MCF 10A (cell line): ENCODE measurements at places on chromosomes 6 and 20.

DNA sequence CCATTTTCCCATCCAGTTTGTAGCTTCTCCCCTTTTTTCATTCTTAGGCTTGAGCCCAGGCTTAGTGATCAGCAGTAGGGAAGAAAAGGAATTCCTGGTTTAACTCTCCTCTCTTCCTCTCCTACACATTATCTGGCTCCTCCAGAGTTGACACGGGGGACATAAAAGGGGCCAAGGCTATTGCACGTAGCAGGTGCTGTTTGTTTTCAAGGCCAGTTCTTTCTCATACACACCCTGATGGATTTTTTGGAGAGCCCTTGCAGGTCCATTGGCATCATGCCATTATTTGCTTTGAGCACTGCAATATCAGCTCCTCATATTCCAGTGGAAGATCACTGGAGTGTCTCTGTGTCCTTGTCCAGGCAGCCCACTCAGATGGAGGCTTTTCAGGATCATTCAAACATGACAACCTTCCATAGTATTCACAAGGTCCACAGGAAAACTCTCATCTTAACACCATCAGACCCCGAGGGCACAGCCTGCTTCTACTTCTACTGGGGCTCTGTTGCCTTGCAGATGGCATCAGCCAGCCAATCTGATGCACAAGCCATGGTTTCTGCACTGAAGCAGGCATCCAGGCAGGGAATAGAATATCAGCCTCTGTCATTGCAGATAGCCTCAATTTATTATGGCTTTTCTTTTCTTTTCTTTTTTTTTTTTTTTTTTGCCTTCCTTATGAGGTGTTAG lies 18.8 kb downstream of the PLCB4 start:
- DNase-seq: no peak

DNA sequence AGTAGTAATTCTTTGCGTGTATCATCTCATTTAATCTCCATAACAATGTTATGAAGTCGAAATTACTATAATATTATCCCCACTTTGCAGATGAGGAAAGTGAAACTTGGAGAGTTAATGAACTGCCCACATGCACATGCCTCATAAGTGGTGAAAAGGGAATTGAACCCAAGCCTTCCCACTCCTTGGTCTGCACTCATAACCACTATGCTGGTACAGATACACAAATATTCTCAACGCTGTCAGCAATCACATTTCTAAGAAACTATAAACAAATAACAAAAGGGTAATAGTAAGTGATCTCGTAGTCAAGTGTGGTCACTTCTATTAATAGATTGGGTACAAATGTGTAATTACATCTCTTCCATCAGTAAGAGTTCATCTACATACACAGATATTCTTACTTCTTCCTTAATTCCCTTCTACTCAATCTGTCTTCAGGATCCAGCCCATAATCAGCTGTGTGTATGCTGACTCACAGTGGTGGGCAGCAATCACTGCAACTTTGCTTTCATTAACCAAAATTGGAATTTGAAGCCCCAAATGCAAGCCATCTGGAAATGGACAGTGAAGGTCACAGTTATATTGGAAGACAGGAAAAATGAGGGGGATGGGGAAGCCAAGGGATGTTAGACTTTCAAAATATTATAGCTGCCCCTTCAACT lies 6.6 kb downstream of the PRSS35 start:
- DNase-seq: peak; percentile 11

DNA sequence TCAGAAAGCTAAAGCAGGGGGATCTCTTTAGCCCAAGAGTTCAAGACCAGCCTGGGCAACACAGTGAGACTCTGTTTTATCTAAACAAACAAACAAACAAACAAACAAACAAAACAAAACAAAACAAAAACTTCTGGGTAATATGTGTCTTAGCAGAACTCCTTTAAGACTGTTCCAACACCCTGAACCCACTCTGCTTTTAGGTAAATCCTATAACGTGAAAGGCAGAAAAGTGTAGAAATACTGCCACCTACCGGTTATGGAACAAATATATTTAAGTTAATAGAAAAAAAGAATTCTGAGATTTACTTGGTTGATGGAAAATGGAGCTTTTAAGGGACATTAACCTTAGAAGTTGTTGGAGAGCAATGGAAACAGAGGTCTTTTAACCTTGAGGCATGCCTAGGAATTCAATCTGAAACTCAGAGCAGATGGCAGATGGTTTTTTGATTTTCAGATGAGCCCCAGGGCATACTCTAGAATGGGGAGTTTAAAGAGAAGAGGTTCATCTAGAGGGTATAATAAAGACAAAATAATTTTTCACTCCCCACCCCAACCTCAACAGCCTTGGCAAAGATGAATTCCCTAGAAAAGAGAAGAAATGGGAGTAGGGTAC lies 38.5 kb downstream of the SOD2 start:
- DNase-seq: peak; percentile 71

GRCh38 chr20:22423190-22423832 lies 161.1 kb downstream of the FOXA2 start:
- no peak for DNase-seq

DNA sequence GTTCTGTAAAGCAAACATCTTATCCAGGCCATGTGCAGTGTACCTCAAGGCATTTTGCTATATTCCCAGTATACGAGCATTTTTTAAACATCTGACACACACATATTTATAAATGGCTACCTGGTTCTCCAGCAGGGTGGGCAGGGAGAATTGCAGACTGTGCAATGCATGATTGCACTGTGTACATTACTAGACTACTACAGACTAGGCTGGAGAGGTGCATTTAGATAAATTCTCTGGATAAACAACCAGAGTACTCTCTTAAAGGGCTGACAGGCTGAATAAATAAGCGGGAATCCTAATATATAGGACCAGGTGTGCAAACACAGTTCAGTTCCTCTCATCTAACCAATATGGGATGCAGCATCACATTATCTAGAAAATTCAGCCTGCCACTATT lies 428.3 kb upstream of the ARID1B start:
- DNase-seq: no peak

DNA sequence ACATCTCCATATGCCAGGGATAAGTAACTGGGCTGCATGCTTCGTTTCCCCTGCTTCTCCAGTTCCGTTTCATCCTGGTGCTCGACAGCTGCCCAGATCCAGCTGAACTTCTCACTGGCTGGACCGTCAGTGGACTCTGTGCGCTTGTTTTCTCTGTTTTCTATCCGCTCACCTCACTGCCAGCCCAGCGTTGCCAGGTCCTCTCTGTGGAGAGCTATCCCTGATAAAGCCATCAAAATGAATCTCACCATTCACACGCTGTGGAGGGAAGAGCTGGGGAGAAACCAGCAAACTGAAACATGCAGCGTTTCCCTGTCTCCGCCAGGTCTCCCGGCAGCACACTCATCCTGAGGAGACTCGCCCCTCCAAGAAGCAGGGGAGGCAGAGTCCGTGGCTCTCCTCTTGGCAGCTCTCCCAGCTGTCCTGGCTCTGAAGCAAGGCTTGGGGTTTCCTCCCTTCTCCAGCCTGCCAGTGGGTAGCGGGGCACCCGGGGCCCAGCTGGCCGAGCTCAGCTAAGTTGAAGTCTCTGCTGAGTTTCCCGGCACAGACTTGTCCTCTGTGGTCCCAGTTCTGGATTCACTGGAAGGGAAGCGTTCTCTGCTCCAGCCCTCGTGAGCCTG lies 160.9 kb downstream of the DTNBP1 start:
- DNase-seq: peak; percentile 62

DNA sequence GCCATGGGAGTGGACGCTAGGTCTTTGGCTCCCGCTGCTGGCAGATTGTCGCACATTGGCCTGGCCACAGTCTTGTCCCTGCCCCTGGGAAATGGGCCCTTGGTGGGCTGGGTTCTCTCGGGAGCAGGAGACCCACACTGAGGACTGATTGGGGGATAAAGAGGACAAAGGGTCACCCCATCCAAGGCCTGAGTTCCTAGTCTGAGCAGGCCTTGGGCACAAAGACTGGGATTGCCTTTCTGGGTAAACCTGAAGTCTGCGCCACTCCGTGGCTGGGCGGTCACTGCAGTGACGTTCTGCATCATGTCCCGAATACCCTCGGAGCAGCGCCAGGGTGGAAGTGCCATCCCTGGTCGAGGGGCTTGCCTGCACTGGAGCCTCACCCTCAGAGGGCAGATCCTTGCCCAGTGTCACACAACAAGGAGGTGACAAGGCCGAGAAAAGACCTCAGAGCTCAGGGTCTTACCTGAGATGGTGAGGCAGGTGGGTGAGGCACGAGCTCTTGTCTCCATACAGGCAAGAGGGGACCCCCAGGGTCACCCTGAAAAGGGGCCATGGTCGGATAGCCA lies 36.1 kb upstream of the ZBP1 start:
- no peak for DNase-seq

- peak; percentile 94 for DNase-seq
These were observed at the start of gene FOXC1 for GRCh38 chr6:1609648-1610496. Gene FOXC1 (plus strand): TSS chr6:1609915. CDS start chr6:1610446, 531 bp downstream.

- no peak for DNase-seq
These were observed 67.7 kb upstream of the GCM1 start for GRCh38 chr6:53216301-53216700.

GRCh38 chr6:34200340-34200971 lies 36.2 kb upstream of the HMGA1 start:
- DNase-seq: no peak

GRCh38 chr6:71106276-71106675 lies 149.4 kb upstream of the B3GAT2 start:
- no peak for DNase-seq

DNA sequence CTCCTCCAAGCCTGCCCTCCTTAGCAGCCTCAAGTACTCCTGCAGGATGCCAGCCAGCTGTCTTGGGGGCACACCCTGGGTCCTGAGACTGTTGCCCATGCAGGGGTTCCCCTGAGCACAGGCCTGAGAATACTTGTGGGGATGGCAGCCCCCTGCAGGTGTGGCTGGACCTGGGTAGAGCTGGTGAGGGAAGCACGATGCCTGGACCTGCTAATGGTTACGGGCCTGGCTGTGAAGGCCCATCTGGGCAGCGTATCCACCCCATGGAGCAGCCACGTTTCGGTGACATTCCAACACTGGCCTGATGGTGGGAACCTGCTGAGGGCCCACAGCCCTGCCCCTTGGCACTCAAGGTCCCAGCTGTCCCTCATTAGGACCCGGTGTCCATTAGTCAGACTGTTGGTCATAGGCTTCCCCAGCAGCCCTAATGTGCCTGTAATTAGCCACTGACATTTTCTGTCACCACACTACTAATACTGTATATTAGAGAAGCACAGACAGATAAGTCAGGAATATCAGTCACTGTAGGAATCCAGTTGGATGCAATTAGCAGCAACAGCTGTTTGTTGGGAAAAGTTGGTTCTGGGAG lies 20.3 kb downstream of the CCDC167 start:
- DNase-seq: no peak

- no peak for DNase-seq
These were observed 4.6 kb downstream of the EMILIN3 start for GRCh38 chr20:41361757-41362747.

DNA sequence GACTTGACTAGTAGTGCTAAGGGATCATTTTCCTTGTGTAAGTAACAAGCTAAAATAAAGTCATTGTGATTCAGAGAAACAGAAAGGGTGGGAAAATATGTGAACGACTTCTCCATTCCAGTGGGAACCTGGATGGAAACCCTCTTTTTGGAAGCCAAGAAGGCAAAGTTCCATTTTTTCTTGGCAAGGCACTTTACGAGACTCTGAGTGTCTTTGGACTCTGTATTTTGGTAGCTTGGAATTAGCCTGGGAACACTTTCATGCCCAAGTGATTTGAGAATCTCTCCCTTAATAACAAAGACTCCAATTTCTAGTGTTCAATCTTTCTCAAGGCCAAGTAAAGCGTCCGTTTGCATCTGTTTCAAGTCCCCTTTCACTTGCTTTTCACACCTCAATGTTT lies 100.5 kb upstream of the SASH1 start:
- DNase-seq: no peak

GRCh38 chr20:51961964-51962761 lies 159.8 kb upstream of the SALL4 start:
- DNase-seq: no peak

GRCh38 chr6:32187009-32187709 lies 2.8 kb downstream of the PBX2 start:
- no peak for DNase-seq

GRCh38 chr6:25107218-25107617 lies 171.5 kb upstream of the RIPOR2 start:
- DNase-seq: no peak

DNA sequence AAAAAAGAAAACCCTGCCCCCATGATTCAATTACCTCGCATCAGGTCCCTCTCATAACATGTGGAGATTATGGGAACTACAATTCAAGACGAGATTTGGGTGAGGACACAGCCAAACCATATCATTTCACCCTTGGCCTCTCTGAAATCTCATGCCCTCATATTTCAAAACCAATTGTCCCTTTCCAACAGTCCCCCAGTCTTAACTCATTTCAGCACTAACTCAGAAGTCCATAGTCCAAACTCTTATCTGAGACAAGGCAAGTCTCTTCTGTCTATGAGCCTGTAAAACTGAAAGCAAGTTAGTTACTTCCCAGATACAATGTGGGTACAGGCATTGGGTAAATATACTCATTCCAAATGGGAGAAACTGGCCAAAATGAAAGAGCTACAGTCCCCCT lies 536.1 kb downstream of the MEI4 start:
- DNase-seq: no peak

DNA sequence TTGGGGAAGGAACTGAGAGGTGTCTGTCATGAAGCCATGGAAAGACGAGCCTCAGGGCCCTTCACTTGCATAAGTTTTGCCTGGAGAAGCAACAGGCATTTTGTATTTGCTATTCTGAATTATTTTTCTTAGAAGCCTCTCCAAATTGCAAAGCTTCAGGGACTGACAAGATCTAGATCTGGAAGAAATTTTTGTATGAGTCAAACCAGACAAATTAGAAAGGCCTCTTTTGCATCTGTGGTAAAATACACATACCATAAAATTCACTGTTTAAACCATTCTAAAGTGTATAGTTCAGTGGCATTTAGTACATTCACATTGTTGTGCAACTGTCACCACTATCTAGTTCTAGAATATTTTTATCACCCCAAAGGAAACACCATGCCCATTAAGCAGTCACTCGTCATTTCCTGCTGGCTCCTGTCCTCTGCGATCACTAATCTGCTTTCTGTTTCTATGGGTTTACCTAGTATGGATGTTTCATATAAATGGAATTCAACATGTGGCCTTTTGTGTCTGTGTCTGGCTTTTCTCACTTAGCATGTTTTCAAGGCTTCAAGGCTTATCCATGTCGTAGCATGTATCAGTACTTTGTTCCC lies 269.1 kb downstream of the PHF3 start:
- peak; percentile 35 for DNase-seq

DNA sequence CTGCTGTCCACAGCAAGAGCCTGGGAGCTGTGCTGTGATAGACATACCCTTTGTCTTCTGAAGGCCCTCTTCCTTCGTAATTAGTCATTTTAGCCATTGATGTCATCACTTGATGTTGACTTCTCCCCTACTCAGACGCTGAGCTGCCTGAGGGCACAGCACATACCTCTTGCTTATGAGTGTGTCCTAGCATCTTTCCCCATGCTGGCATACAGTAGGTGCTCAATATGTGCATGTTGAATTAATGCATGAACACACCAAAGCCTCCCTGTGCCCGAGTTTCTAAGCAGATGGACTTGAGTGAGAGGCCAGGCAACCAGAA lies 35.8 kb upstream of the FAM83D start:
- DNase-seq: no peak

DNA sequence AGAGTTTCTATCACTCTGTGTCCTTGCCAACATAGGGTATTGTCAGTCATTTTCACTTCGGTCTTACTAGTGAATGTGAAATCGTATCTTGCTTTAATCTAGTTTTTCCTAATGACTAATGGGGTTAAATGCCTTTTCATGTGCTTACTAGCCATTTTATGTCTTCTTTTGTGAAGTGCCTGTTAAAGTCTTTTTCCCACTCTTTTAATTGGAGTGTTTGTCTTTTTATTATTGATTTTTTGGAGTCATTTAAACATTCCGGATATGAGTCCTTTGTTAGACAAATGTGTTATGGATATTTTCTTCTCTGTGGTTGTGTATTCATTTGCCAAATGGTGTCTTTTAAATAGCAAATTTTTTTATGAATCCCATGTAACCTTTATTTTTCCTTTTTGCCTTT lies 194.6 kb downstream of the CDH26 start:
- no peak for DNase-seq
